ENCODE measurements at places on chromosomes 16 and 17.

DNA sequence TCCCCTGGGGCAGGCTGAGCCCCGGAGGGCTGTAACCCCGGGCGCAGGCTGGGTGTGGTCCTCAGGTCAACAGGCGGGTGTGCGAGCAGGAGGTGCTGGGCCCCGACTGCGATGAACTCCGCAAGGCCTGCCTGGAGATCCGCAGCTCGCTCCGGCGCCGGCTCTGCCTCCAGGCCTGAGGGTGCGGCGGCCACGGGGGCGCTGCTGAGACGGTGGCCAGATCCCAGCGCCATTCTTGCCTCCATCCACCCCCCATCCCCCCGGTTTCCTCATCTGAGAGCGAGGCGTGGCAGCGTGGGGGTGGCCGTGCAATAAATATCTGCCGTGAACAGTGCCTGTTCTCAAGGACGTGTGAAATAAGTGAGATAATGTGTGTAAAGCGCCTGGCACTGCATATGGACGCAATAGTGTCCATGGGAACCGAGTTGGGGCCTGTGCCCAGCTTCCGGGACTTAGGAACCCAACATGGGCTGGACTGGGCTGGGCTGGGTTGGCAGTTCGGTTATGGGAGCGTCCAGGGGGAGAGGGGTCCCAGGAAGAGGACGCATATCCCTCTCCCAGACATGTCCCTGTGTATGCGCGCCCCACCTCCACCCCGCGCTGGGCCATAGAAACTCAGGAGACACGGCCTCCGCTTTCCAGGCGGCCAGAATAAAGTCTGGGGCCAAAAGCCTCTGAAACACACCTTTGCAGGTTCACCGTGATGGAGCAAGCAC is 15.0 kb downstream of the ZNF213 start:
- DNase-seq = no peak

DNA sequence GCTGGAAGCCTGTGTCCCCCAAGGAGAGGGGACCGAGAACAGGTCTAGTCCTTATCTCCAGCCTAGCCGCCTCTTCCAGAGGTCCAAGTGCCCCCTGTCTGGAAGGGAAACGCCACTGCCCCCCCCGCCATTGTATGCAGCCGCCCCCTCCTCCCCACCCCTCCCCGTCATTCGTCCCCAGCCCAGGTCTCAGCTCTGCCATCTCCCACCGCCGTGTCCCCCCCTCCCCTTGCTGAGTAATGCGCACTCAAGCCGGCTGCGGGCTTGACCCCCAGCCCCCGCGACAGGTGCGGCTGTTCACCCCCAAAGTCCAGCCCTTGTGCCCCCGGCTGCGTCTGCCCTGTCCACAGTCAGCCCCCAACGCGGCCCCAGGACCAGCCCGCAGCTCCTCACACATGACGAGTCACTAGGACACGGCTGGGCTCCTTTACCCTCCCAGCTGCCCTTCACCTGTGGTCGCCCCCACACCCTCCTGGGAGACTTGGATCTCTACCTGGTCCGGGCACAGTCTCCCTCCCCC is 622 bp downstream of the GPRC5B start:
- peak; percentile 38 for DNase-seq

GRCh38 chr16:85826686-85827247 is 27.3 kb downstream of the COX4I1 start:
- no peak for DNase-seq

GRCh38 chr17:4596636-4597380 is 12.5 kb downstream of the SMTNL2 start:
- no peak for DNase-seq

Measured in NCI-H2081 (cell line).